Esophagus mucosa (tissue), 1 donor: ENCODE measurements at places on chromosomes 7 and 10.

- peak; percentile 67 for ATAC-seq
These were observed 1173.3 kb downstream of the GATA3 start for GRCh38 chr10:9227679-9228365.

- ATAC-seq: peak; percentile 62
These were observed 85.1 kb downstream of the WASHC2A start for GRCh38 chr10:50152792-50153272.

- ATAC-seq: no peak
These were observed 189.9 kb upstream of the ADO start for GRCh38 chr10:62614389-62615157.

DNA sequence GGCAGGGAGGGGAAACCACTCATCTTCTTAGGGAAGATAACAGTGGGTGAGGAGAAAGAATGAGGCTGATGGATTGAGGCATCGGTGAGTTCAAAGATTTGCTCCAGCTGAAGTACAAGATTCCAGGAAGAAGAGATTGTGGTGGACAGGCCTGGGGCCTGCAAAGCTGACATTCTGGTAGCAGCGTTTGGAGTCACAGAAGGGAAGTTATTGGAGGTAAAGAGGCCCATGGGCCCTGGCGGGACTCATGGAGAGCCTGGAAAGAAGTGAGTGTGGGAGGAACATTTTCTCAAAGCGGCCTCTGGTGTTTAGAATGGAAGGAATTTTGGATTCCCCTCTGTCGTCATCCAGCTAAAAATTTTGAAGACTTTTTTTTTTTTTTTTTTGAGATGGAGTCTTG lies 160.0 kb upstream of the KLF6 start:
- ATAC-seq: no peak
